ENCODE measurements at places on chromosomes 12 and 14.
A peak's percentile ranks its signal among the peaks of the same experiment; 100 is the strongest.

DNA sequence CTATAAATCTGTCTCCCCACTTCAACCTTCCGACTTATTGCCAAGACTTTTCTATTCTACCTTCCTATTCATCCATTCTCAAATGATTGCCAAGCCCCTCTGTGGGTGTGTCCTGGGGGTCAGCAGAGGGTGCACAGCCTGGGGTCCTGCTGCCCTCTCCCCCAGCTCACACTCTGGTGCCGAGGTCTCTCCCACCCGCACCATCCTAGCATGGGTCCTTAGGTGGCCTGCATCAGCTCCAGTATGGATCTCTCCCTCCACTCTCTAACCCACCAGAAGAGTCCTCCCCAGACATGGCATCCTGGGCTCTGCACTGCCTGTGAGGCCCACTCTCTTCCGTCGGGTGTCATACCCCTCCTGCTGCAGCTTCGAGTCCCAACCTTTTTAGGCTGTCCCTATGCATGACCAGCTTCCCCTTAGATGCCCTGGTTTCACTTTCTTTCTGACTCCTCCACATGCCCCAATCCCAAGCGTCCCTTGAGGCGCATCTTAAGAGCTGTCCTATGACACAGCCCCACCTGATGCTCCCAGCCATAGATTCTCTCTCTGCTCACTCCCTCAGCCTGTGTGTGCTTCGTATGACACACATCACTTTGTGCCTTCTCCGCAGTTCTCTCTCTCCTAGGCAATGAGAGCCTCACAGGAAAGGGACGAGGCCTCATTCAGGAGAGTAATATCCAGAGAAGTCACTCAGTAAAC lies 43.9 kb downstream of the GIT2 start:
- DNase-seq, result no peak

GRCh38 chr14:93700928-93701327 lies 87.4 kb downstream of the PRIMA1 start:
- DNase-seq, result no peak

GRCh38 chr12:95102916-95103671 lies 29.7 kb upstream of the NR2C1 start:
- DNase-seq, result peak; percentile 1

- no peak for DNase-seq
These were observed 753 bp downstream of the ACRBP start for GRCh38 chr12:6646276-6647082.

GRCh38 chr14:32702562-32702961 lies 236.1 kb upstream of the NPAS3 start:
- no peak for DNase-seq

DNA sequence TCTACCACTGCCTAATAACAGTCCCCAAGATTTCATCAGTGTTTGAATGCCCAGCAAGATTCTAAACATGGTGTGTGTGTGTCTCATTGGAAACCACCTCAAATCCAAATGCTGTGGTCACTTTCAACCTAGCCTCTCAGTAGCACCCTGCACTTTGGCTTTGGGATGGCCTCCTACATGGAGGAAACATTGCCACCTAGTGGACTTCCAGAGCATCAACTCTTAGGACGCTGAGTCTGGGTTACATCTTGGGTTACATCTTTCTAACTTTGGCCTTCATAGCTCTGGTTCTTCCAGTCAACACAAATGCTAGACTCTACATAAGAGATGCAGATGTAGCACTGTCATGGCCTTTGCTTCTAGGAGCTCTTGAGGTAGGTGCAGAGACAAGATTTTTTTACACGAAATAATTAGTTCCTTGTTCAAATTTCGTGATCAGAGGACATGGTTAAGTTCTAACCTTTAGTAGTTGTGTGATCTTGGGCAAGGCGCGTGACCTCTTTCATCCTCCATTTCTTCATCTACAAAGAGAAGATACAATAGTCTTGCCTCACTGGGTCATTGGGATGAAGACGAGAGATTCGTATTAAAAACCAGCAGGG lies 113.5 kb upstream of the VASH1 start:
- DNase-seq, result peak; percentile 32

DNA sequence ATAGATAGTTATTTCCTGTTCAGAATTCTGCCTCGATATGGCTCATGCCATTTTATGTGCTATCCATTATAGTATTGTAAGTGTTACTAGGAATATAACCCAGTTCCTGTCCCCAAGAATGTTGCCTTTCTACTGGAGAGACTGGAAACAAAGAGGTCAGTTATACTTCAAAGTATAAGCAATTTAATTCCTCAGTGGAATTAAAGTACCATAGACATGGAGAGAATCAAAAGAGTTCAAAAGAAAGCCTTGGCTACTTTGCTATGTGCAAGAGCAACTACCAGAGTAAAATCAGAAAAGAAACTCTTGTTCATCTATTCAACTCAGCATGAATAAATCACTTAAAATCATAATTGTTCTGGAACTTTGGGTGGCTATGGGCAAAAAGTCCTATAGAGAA lies 173.2 kb upstream of the EEA1 start:
- no peak for DNase-seq

DNA sequence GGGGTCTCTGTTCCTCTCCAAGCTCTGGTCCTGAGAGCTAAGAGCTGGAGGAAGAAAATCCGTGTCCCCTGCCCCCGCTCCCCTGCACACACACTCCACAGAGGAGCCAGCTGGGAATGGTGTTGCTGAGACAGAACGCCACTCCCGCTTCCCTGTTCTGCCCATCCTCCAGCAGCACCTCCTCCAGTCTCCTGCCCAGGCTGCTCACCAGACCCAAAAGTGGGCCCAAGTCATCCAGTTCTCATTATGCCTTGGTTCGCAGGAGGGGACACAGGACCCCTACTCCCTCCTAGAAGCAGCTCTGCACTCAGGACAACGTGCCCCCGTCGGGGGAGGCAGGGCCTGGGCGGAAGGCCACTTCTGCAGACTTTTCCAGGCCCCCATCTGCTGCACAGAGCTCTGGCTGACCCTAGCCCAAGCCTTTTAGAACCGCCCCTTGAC lies 830 bp upstream of the TRMT61A start:
- no peak for DNase-seq

- DNase-seq, result no peak
These were observed 22.5 kb downstream of the MRPS35 start for GRCh38 chr12:27733052-27733656.

- no peak for DNase-seq
These were observed 30.3 kb upstream of the INF2 start for GRCh38 chr14:104659146-104659545.

DNA sequence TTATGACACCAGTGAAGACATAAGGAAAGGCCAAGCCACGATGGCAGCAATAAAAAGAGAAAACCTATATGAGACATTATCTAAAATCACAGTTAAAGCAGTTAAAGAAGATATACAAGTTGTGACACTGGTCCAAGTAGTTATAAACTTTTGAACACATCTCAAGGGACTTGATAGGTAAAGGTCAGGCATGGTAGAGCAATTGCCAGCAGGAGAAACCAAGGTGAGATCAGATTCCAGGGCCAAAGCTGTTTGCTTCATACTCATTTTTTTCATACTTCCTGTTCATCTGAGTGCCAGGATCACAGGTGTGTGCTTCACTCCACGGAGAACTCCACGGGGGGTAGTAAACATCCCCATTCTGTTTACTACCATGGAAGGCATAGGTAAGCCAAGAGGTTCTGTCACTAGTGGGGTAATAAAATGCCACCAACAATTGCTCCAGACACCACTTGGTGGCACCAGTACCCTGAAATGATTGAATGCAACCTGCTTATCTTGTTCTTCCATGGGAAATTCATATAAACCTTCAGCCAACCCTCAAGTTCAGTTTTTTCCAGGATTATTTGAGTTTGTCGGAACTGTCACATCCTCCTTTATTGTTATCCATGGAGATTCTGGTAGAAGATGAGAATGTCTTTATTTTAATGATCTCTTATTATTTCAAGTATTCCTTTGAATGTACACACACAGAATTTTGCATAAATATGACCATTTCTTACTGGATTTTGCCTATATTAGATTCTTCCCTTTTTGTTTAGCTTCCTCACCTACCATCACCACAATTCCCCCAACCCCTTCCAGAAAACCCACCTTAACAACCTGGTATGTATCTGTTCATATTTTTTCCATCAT lies 59.2 kb upstream of the TSPAN8 start:
- DNase-seq, result peak; percentile 64

DNA sequence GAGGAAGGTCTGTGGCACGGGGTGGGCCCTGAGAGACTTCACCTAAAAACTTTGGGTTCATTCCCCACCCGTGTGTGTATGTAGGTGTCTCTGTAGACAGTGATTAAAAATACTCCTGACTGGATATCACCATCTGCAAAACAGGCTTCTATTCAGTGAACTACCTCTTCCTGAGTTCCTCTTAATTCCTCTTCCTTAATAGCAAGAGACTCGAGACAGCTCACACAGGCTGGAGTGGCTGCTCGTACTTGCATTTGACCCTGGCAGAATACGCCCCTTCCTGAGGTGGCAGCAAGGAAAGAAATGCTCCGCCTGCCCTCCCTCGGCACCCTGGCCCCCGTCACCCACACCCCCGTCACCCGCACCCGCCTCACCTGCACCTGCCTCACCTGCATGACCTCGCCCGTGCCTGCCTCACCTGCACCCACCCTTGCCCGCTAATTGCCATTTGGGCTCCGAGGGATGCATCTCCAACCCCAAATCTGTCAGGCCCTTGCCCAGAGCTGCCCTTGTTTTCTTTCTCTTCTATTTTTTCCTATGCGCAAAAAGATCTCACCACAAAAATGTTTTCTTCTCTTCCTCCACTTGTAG lies 90.0 kb downstream of the FBXL14 start:
- DNase-seq, result no peak

GRCh38 chr14:20723488-20723887 lies 22.2 kb upstream of the EDDM3A start:
- DNase-seq, result no peak

DNA sequence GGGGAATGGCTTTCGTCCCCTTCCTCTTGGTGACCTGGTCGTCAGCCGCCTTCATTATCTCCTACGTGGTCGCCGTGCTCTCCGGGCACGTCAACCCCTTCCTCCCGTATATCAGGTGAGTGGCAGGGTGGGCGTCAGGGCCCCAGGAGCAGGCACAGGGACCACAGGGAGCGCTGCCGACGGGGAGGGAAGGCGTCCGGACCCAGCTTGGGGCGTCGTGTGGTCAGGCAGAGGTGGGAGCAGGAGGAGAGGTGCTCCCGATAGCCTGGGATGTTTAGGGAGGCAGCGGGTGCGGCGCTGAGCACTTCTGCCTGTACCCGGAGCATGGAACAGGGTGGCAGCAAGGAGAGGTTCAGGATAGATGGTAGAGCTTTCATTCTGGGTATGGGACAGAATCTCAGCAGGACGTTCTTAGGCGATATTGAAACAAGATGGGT lies 444 bp downstream of the DRAM1 start:
- DNase-seq, result no peak

GRCh38 chr12:17511369-17511768 lies 578.6 kb downstream of the RERGL start:
- DNase-seq, result no peak
